ENCODE measurements at places on chromosomes 3 and 15. TPM values are rescaled to one million over a fixed set of nuclear protein-coding genes. Genes with fewer than 3 reads are reported as not detected.

The CPN2 gene
- not detected for total RNA-seq

The CTXN2 gene
- not detected for total RNA-seq

The ZPLD1 gene
- not detected for total RNA-seq

The DNAJA4 gene
- 34.0 TPM for total RNA-seq

The BNC1 gene
- total RNA-seq, result not detected

The C2CD4A gene
- total RNA-seq, result not detected

The CAMK2N2 gene
- total RNA-seq, result 0.20 TPM

The MYH15 gene
- 0.35 TPM for total RNA-seq

The SI gene
- total RNA-seq, result not detected

The EIF4E3 gene
- 56.5 TPM for total RNA-seq

The OR5H15 gene
- not detected for total RNA-seq

The STXBP5L gene
- not detected for total RNA-seq

The KCNH8 gene
- total RNA-seq, result 0.05 TPM

The CCR3 gene
- total RNA-seq, result 1.4 TPM

The MRPL46 gene
- total RNA-seq, result 35.3 TPM

The UROC1 gene
- total RNA-seq, result not detected

The ARL6IP5 gene
- total RNA-seq, result 132 TPM

The CISH gene
- total RNA-seq, result 266 TPM

The INSYN1 gene
- not detected for total RNA-seq

The FBXW12 gene
- not detected for total RNA-seq

The CPB1 gene
- total RNA-seq, result not detected

The GOLGA8T gene
- 0.47 TPM for total RNA-seq

The RLBP1 gene
- total RNA-seq, result not detected

The UBXN7 gene
- 50.7 TPM for total RNA-seq

The ALAS1 gene
- total RNA-seq, result 61.3 TPM

The LRRN1 gene
- total RNA-seq, result 0.26 TPM

The THRB gene
- not detected for total RNA-seq

The LMOD3 gene
- not detected for total RNA-seq

The GOLGA8J gene
- 1.1 TPM for total RNA-seq

The RBPMS2 gene
- total RNA-seq, result not detected

The CKMT1A gene
- total RNA-seq, result not detected

The C3orf85 gene
- not detected for total RNA-seq

The SYNPR gene
- total RNA-seq, result not detected

The SKOR1 gene
- 0.23 TPM for total RNA-seq

The CFAP100 gene
- total RNA-seq, result not detected

The PTPN9 gene
- 34.0 TPM for total RNA-seq

The CAMP gene
- total RNA-seq, result not detected

The SLC22A14 gene
- not detected for total RNA-seq

The AMIGO3 gene
- 1.2 TPM for total RNA-seq

The DNAH12 gene
- 0.06 TPM for total RNA-seq

The MAP3K13 gene
- total RNA-seq, result 13.9 TPM

The PLA2G4D gene
- total RNA-seq, result not detected

The CYB561D2 gene
- total RNA-seq, result 37.7 TPM

The OR5AC2 gene
- not detected for total RNA-seq

The SNTN gene
- not detected for total RNA-seq

The RBP2 gene
- total RNA-seq, result not detected

Data from activated CD8-positive, alpha-beta memory T cell treated with anti-CD3 and anti-CD28 coated beads, Interleukin-2, amount 10 ng/mL, durations not matched to agents 7 days and 5 days (primary cell).